ENCODE measurements at places on chromosomes 7 and 10. TPM values are rescaled to one million over a fixed set of nuclear protein-coding genes. Genes with fewer than 3 reads are reported as not detected.

DNA sequence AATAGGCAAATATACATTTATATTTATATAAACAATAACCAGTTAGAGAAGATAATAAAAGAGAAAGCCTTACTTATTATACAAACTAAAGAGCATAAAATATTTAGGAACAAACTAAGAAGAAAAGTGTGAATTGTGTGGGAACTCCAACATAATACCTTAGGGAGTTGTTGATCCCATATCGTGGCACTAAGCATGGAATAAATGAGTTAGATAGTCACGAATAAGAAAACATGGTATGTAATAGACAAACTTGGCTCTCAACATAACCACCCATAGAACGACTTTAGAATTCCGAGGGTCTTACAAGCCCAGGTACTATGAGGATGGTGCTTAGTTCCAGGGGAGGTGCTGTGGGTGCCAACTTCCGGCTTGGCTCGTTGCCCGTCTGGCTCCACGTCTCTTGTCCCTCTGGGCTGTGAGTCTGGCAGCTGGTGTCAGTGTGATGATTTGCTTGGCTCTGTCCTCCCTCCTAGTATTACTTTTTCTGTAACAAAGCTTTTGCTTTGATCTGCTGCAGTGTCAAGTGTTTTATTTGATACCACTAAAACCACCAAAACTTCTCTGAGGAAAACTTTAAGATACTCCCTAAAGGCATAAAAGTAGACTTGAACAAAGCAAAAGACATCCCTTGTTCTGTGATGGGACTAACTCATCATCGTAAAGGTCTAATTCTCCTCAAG, 9.5 kb upstream of the RBM20 start:
- no peak for DNase-seq

- DNase-seq, result peak; percentile 74
Observed at GRCh38 chr10:129761197-129761972, 202.7 kb downstream of the EBF3 start.

DNA sequence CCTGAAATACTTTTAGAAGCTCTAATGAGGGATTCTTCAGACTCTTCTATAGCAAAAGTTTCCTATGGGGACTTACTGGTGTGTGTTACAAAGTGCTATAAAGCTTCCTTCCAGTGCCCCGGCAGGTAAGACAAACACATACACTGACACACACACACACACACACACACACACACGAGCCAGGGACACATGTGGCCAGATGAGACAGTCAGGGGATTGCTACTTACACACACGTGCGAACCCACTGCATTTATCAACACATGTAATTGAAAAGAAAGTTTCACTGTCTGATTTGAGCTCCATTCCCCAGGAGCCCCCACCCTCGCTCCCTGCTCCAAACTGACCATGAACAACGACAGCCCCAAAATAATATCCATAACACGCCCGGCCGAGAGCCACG, 119.8 kb downstream of the PRPF18 start:
- DNase-seq, result no peak

GRCh38 chr7:16543456-16543855, 16.8 kb downstream of the LRRC72 start:
- DNase-seq, result no peak

DNA sequence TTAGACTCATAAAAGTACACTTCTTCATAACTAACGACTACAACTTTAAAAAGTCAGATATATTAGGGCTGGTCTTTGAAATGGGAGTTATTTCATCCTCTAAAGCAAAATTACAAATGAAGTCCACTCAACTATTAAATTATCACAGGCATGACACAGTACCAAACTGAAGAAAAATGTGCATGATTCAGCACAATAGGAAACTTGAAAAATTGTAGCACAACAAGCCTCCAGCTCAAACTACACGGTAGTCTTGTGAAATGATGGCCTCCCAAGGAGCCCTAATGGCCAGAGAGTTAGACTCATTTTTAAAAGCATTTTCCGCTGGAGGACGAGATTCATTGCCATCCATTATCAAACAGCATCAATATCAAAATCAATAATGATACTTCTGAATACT, 76.4 kb downstream of the MAGI2 start:
- DNase-seq, result no peak

GRCh38 chr10:70255329-70256299, 22.4 kb upstream of the PPA1 start:
- DNase-seq, result no peak

- no peak for DNase-seq
Observed at GRCh38 chr7:106367018-106367420, 82.2 kb upstream of the NAMPT start.

DNA sequence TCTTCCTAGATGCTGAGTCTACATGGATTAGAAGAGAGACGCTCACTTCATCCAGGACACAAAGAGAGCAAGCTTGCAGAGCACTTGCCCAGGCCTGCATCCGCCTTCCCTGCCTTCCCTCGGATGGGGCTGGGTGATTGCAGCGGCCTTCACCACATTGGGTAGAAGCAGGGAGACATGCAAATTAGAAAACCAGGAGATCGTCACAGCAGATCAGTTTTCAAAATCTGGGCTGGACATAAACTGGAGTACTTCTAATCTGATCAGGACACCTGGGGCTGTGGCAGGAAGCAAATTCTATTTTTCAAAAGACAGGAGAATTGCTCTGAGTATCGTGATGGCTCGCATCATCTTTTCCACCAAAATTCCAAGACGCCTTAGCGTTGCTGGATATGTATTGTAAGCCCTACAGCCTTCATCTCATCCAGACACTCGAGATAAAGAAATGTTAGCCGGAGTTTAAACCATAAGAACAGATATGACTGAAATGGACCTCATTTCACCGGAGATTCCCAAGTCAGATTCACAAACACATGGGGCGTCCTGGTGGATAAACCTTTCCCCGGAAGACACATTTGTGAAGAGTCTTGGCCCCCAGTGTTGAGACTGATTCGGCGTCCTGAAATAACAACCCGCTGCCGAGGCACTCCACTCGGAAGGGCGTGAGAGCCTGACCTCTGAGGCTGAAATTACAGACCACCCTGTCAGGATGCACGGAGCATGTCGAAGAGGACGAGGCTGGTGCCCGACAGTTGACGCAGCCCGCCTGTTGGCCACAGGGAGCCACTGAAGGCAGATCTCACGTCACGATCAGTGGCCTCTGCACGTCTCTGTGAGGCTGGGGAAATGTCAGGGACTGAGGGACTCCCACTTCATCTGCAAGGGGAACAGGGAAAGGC, 91.2 kb upstream of the PARD3 start:
- DNase-seq, result no peak

SSMEM1 gene
- not detected for total RNA-seq

DGKB gene
- 2.2 TPM for total RNA-seq

NUDT13 gene
- 2.9 TPM for total RNA-seq

ZNF117 gene
- total RNA-seq, result 18.2 TPM

PAPOLB gene
- total RNA-seq, result not detected
